ENCODE measurements at places on chromosomes 7 and 10.

GRCh38 chr7:155590215-155591018 lies 44.1 kb upstream of the CNPY1 start:
- DNase-seq = no peak

DNA sequence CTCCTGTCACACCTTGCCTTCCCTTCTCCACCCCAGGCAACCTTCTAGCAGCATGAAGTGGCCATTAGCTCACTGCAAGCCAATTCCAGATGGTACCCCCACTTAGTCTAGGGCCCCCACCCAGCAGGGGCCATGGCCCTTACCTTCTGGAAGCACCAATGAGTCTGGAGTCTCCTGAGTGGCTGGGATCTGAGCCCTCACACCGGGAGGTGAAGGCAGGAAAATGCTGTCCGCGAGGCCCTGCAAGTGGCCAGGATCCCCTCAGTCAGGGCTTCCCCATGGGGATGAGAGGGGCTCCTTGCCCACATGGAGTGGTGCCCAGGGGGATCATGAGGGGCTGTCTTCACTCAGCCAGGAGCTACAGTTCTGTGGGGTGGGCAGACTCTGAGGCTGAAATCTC lies 4.6 kb downstream of the AQP1 start:
- DNase-seq = no peak

DNA sequence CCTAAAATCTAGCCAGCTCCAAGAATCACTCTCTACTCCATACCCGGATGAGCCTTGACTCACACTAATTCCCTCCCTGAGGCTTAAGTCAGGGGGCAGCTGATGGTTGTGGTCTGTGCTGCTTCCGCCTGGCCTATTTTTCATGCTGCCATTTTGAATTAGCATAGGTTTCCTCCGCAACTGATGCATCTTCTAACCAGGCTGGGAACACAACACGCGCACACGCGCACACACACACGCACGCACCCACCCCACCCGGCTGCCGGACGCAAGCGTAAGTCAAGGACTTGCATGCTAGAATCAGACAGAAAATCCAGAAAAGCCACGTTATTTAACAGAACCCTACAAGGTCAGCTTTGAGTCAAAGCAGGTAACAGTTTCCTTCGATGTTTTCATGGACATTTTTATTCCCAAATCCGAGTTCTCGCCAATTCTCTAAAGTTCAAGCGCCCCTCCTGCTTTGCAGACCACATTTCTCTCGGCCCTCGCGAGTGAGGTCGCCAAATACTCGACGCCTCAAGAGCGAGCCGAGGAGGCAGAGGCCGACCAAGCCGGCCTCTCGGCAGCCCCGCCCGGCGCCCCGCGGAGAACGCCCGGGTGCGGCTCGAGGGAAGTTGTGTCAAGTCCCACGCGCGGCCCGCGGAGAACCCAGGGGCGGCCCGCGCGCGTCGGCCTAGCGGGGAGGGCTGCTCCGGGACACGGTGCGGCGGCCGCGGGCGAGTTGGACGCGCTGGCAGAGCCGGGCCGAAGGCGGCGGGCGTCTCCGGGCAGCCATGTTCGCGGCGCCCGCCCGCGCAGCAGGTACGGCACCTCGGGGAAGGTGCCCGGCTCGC lies 961 bp downstream of the SCRN1 start:
- no peak for DNase-seq

GRCh38 chr10:125878957-125879835 lies 1.9 kb downstream of the DHX32 start:
- no peak for DNase-seq

GRCh38 chr7:80093349-80093748 lies 41.3 kb upstream of the GNAI1 start:
- DNase-seq = no peak

- no peak for DNase-seq
These were observed 4.6 kb downstream of the MARVELD1 start for GRCh38 chr10:97718178-97718577.

DNA sequence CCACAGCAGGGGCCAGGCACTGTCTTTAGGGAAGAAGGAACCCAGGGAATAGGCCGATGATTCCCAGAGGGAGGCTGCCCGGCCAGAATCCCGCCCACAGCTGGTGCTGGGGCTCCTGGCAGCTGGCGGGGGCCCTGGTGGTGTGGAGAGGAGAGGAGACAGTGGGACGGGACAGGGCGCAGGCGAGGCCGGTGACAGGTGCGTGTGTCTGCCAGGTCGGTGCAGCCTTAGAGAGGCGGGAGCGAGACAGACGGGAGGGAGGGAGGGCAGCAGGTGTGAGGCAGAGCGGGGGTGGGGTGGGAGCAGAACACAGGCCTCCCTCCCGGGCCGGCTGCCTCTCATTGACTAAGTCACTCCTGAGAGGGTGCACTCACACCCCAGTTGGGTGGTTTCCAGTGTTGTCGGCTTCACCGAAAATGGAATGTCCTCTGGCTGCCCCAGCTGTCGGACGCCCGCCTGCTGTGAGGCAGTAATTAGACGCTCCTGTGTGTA lies 55.2 kb downstream of the ELFN1 start:
- no peak for DNase-seq

- DNase-seq = no peak
These were observed 92.7 kb upstream of the DDC start for GRCh38 chr7:50657912-50658311.

DNA sequence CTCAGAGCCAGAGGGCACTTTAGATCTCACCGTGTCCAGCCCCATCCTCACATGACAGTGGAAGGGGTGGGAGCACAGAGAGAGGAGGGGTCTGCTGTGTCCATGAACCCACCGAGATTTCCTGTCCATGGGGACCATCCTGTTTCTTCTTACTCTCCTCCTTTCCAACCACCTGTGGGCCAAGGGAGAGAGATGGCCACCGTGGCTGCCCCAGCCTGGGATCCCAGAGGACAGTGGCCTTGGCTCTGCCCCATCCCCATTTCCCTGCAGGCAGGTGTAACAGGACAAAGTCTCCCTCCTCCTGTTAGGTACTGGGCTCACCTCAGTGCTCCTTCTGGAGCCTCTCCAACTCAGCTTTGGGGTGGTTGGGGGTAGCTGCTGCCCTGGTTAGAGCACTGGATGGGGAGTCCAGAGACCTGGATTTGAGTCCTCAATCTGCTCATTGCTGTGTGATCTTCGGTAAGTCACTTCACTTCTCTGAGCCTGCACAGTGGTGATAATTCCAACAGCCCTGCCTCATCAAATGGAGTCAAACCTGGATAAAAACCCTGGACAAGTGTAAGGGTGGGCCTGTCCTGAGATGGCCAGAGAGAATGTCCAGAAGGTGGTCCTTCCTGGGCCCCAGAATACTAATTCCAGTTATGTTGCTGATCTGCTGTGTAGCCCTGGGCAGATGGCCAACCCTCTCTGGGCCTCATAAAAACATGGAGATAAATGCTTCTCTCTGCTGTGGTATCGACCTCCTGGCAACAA lies 17.8 kb upstream of the PCBD1 start:
- DNase-seq = no peak

GRCh38 chr7:31254926-31255325 lies 85.6 kb downstream of the NEUROD6 start:
- no peak for DNase-seq

- DNase-seq = no peak
These were observed 230.4 kb downstream of the USP6NL start for GRCh38 chr10:11381023-11381422.

- DNase-seq = no peak
These were observed 281.2 kb downstream of the SKAP2 start for GRCh38 chr7:26583094-26583648.

DNA sequence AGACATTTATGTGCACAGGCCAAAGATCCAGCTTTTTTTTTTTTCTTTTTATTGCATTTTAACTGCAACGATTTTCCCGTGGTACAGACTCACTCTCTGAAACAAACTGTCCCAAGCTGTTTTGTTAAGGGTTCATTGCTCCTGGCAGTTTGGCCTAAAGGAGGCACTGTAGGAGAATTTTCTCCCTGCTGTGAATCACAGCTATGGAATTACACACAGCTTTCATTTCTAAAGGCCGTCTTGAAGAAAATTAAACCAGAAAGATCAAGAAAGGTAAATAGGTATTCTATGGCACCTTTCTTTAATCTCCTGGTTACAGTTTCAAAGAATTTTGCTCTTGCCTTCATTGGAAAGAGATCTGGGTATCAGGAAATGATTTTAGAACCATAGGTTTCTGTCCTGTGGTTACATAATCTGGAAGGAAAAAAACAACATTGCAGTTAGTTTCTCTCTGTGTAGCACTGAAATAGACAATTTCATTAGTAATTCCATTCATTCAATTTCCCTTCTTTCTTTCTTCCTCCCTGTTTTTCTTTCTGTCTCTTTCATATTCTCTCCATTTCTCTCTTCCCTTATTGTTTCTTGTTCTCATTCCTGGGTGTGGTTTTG lies 51.2 kb downstream of the PDK4 start:
- DNase-seq = no peak

DNA sequence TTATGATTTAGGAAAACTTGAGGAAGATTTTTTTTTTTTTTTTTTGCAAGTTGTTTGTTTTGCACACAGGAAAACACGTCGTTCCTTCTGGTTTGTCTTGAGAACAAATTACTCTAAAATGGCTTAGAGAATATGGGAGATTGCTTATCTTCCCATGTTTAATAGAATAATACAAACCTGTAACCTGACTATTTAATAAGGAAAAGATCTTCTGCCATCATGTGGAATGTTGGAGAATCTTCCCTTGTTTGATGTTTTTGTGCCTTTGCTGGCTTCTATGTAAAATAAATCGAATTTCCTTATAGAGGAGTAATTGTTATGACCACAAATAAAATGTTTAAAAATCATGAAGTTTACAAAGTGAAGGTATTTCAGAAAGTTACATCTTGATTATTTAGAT lies 818.8 kb downstream of the GATA3 start:
- no peak for DNase-seq

GRCh38 chr10:123016228-123016627 lies 7.4 kb downstream of the ACADSB start:
- no peak for DNase-seq

DNA sequence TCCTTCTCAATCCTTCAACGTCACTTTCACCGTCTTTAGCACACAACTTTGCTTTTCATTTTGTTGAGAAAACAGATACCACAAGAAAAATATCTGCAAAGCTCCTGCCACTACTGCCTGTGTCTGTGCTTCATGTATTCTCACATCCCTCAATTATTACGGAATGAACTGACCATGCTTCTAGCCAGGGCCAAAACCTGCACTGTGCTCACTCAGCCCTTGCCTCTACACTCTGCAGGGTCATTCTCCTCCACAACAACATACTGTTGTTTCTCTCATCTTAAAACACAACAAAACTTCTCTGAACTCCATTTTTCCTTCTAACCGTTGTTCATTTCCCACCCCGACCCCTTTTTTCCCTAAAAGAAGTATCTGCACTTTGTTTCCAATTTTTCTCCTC lies 29.5 kb downstream of the BMPR1A start:
- DNase-seq = no peak

GRCh38 chr10:126123466-126123865 lies 227.1 kb downstream of the FANK1 start:
- DNase-seq = no peak

- no peak for DNase-seq
These were observed 13.9 kb upstream of the TECTB start for GRCh38 chr10:112269266-112269665.

DNA sequence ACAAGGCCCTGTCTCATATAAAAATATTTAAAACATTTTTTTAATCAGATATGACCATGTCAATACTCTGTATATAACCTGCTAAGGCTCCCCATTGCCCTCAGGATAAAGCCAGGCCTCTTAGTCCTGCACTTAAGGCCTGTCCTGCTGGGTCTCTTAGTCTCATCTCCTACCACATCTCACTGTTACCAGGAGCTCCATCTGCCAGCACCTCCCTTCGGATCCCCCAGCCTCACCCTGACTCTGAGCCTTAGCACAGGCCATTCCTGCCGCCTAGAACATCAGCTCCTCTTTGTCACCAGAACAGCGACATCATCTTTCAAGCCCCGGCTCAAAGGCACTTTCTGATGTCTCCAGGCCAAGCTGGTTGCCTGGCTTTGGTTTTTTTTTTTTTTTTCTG lies 25.7 kb upstream of the GTF2IRD1 start:
- DNase-seq = no peak

- no peak for DNase-seq
These were observed 85.9 kb downstream of the CDK6 start for GRCh38 chr7:92750447-92750839.

- no peak for DNase-seq
These were observed 201.3 kb upstream of the TCERG1L start for GRCh38 chr10:131512852-131513251.

DNA sequence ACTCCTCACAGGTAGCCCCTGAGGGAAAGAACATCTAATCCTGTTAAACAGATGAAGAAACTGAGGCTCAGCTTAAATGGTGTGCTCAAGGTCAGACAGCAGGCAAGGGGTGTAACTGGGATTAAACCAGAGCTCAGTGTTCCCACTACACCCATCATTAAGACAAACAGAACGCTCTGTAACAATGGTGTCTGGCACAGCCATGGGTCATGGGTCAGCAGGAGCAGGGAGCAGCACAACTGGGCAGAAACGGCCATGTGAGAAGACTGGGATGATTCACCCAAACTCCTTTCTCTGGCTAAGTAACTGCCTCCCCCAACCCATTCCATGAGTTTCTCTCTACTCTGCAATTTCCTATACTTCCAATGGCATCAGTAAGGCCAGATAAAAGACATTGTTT lies 85.5 kb upstream of the PDE1C start:
- DNase-seq = no peak

DNA sequence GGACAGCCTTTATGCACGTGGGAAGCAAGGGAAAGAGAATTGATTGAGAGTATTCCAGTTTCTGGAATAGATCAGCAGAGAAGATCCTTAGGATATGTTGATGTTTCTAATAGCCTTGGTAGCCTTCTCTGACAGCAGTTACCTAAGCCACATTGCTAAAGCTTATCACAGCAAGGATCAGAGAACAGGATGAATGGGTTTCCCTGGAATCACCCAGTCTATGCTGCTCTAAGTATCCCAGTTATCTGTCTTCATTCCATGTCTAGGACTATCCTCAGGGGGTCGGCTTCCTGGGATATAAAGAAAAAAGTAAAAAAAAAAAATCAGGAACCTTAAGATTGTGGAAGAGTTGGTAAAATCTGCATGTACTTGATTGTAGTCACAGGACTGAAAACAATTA lies 352.0 kb upstream of the AKR1E2 start:
- DNase-seq = no peak

GRCh38 chr7:39430441-39430840 lies 135.8 kb upstream of the YAE1 start:
- no peak for DNase-seq

Measured in stimulated activated CD8-positive, alpha-beta memory T cell treated with anti-CD3 and anti-CD28 coated beads, Interleukin-15, amount 100 ng/mL, for 24 hours (primary cell).